ENCODE measurements at places on chromosomes 16 and 17.
A peak's percentile ranks its signal among the peaks of the same experiment; 100 is the strongest.

DNA sequence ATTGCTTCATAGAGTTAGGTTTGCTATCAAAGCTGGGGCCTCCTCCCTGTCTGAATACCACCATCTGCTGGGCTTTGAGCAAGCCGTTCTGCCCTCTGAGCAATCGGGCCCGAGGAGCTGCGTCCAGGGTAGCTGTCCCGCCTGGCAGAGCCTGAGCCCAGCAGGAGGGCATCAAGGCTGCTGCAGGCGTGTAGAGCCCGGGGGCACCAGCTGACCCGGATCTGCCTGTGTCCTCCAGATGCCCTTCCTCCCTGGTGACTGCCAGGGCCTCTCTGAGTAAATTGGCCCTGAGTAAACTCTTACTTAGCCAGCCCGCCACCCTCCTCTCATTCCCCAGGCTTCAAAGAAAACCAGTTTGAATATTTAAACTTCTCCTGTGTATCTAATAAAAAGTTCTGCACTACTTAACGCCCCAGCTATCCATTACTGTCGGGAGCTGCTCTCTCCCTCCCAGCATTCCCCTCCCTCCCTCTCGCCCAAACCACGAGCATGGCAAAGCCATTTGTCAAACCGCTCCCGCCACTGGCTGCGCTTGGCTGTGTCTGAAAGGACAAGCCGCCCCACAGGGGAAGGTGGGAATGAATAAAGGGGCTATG is 16.4 kb downstream of the CDK5RAP3 start:
- no peak for DNase-seq

DNA sequence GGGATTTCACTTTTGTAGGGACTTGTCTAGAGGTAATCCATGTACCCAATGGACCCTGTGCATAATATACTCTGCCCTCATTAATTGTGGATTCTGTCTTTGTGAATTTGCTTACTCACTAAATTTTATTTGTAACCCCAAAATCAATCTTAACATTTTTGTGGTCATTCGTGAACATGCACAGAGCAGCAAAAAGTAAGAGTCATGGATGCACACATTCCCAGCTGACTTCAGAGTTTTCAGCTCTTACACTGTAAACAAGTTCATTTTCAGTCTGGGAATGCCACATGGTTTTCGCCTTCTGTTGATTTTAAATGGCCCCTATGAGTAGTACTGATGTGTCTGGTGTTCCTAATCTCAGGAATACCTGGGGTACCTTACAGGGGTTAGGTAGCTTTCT is 24.3 kb downstream of the TAC4 start:
- DNase-seq, result no peak

GRCh38 chr17:40058186-40058784 is 4.1 kb upstream of the MED24 start:
- DNase-seq, result no peak

- no peak for DNase-seq
These were observed 32.8 kb downstream of the TBC1D16 start for GRCh38 chr17:80002690-80003490.

DNA sequence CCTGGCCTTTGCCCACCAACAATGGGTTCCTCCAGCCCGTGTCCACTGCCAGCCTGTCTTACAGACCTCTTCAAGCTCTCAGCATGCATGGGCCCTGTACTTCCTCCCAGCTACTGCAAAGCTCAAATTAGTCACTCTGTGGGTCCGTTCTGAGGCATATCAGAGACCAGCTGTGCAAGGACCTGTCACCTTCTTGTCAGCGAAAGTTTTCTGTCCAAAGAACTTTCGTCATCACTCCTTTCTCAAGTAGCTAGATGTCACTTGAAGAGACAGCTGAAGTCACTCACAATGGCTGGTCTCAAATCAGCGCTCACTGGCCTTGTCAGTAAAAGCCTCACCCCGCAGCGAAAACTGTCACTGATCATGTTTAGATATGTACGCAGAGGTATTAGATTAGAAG is 91.4 kb upstream of the DYNLRB2 start:
- no peak for DNase-seq

DNA sequence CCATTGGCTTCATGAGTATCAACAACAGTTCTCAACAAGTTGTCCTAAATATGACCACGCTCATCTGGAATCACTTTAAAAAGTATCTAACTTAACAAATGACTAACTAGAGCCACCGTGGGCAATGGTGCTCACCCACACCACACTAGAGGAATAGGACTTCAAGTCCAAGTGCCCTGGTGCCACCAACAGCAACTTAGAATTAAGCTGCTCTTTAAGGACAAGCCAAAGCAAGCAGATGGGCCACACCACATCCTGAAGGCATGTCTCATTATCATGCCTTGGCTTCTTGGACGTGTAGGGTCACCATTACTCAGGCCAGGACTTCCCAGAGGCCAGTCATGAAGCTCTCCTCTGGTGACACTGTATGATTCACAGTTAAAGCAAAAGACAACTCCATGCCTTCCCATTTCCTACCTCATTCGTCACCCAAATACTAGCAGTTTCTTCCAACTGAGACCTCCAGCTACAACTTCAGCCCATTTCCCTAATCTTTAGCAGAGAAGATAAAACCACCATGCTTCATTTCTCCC is 9.4 kb upstream of the SLC6A4 start:
- DNase-seq, result no peak

DNA sequence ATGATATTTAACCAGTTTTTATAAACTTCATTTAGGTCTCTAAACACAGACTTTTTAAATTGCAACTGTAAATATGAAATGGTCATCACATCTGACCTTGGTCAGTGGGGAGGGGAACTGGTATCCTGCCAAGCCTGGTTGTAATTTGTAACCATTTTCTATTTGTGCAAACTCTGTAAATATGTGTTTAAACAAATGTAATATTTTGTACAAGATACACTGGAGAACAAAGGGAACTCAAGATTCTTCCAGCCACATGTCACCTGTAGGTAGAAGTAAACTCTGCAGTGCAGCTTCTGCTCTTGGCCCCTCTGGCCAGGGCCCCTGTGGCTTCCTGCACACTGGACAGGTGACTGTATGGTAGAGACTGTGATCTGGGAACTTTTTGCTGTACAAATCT is 35.8 kb downstream of the AKAP1 start:
- DNase-seq, result no peak

- peak; percentile 29 for DNase-seq
These were observed 73.5 kb downstream of the CYTH1 start for GRCh38 chr17:78708510-78708973.

- no peak for DNase-seq
These were observed 552.7 kb upstream of the PSMD7 start for GRCh38 chr16:73743665-73744496.

DNA sequence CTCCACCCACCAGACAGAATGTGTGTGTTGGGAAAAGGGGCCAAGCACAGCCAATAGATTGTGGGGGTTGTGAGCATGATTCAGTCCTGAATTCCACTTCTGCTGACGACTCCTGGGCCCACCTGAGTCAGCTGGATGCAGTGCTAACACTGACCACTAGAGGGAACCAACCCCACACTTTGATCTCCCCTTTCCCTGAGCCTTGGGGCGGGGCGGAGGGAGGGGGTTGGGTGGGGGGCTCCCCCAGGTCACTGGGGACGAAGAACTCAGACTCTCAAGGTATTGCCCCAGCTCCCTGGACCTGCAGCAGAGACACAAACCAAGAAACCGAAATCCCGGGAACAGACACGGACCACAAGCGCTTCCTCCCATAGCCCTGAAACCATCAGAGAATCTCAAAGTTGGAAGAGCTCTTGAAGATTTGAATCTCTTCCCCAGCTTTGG is 621 bp upstream of the CSHL1 start:
- DNase-seq, result peak; percentile 51

DNA sequence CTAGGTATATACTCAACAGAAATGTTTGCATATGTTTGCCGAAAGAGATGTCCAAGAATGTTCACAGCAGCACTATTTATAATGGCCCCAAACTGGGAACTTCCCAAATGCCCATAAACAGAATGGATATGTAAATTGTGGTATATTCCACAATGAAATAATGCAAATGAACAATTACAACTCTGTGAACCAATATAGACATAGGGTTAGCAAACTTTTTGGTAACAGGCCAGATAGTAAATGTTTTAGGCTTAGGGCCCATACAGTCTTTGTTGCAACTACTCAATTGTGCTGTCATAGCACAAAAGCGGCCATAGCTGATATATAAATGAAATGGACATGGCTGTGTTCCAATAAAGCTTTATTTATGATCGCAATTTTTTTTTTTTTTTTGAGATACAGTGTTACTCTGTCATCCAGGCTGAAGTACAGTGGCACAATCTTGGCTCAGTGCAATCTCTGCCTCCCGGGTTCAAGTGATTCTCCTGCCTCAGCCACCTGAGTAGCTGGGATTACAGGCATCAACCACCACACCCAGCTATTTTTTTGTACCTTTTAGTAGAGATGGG is 16.5 kb downstream of the XYLT1 start:
- no peak for DNase-seq

GRCh38 chr16:66480265-66481080 is 53.4 kb downstream of the BEAN1 start:
- no peak for DNase-seq

DNA sequence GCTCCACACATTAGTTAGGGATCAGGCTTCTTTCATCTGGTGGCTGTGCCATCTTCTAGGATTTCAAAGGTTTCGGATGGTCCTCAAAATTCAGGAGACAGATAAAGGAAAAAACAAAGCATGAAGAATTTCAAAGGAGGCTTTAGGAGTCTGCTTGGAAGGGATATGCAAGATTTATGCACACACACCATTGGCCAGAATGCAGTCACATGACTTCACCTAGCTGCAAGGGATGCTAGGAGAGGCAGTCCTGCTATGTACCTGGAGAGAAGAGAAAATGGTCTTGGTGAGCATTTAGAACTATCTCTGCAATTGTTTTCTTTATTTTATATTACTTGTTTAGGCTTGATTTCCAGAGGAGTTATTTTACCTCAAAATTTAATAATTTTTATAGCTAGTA is 174.6 kb downstream of the PCTP start:
- no peak for DNase-seq

DNA sequence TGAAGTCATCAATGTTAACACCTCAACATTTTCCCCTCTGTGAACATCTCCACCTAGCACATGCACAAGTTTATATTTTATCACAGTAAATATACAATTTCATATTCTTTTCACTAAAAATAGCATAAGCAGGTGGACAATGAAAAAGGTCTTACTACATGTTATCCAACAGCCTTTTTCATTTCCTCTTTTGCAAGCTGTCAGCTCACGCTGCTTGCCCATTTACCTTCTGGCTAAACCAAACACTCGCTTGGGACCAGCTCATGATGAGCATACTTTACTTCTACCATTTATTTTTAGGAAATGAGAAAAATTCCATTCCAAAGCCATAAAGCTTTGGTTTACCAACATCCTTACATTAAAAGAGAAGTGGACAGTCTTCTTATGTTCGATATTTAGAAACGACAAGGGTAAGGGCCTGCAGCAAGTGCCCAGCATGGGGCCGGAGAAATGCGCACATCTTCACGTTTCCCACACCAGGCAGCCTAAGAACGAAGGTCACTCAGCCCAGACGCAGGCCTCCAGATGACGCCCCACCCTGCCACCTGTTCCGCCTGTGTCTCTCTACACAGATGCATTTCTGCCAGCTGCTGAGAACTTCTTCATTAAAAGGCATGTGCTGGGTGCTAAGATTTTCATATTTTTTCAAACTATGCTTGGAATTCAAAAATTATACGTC is 13.9 kb downstream of the SNN start:
- no peak for DNase-seq

- DNase-seq, result no peak
These were observed 34.3 kb upstream of the SLC12A3 start for GRCh38 chr16:56830669-56831068.

DNA sequence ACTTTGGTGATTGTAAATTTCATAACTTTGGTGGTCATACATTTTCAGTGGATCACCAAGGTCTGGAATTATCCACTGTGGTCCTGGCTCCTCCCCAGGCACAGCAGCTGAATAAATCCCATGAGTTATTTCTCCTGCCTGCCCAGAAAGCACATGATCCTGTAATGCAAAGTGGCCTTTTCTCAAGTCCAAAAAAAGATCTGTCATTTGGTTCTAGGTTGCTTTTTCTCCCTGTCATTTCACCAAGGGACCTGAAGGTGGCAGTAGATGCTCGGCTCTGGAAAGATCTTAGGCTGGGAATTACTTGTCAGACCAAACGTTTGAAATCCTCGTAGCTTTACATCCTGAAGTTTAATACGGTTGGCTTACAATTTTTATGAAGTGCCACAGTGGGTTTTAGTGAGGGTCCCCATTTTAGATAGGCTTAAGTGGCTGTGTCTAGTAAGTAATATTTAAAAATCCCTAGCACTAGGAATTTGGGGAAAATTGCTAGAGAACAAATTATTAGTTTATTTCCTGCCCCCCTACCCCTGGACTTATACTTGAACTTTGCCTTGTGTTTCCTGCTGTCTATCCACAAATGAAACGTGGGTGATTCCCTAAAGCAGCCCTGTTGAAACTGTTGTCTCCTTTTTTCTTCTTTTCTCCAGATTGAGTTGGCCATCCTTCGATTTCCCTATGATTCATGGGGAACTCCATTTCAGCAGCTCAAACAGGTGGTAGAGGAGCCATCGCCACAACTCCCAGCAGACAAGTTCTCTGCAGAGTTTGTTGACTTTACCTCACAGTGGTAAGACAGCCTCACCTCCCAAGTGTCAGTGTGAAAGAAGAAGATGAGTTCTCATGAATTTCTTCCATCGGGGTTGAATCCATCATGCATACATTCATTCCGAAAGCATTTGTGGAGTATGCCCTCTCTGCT is 111.7 kb downstream of the MAP2K6 start:
- no peak for DNase-seq

DNA sequence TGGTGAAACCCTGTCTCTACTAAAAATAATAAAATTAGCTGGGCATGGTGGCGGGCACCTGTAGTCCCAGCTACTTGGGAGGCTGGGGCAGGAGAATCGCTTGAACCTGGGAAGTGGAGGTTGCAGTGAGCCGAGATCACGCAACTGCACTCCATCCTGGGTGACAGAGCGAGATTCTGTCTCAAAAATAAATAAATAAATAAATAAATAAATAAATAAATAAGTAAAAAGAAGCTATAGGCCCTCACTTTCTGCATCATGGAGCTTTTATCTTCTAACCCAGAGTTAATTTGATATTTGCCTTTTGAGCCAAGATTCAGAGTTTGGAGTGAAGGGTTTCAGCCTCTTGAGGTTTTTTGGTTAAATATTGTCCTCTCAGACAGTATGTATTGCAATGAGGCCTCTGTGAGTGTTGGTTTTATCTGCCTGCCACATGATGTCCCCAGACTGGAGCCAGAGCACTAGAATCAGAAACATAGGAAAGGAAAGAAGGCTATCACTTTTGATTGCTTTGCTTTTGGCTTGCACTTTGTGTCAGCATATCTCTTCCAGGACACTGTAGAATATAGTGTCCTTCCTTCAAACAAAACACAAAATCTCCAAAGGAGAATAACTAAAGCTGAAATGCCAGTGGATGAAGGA is 32.5 kb downstream of the RNF135 start:
- no peak for DNase-seq

DNA sequence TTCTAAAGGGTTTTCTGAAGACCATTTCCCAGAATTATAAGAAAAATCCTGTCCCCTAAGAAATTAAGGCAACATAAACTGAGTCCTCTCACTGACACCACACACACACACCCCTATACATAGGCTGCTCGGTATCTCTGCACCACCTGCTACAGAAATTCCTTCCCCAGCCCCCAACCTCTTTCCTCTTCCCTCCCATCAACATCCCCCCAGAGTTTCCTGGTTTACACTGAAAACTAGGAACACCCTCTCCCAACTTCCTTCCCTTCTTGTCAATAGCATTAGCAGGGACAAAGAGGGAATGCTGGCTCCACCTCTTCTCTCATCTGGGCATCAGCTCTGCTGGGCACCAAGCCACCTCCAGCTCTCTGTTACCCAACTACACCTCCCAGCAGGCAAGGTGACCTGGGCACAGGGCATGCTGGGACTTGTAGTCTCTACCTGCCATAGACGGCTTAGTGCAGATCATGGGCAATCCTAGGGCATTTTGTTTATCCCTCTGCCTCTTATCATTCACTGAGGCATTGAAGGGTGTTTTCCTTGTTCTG is 15.7 kb downstream of the CAVIN1 start:
- DNase-seq, result peak; percentile 42
